ENCODE measurements at places on chromosomes 12 and 14.

DNA sequence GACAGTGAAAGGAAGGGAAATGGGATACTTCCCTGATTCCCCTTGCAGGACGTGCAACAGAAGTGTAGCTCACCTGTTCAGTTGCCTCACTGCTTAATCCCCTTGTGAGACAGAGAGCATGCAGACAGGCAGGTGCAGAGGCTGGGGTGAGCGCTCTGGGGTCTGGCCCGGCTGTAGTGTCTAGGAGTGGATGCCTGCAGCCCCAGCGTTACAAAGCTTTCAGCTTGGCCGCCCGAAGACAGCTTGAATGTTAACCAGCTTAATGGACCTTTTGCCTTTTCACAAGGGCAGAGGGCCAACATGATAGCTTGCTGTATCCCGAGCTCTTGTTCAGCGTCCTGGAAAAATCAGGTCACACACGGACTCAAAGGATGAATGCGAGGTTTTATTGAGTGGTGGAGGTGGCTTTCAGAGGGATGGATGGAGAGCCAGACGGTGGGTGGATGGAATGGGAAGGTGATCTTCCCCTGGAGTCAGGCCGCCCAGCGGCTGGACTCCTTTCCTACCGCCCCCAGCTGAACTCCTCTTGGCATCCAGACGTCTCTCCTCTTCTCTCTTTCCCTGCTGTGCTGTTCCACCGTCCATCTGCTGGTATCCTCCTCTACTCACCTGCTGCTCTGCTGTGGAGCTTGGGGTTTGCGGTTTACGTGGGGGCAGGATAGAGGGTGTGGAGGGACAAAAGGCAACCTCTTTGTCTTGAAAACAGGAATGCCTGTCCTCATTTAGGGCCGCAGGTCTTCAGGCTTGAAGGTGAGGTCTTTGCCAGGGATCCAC, 86.2 kb upstream of the RESF1 start:
- no peak for DNase-seq

DNA sequence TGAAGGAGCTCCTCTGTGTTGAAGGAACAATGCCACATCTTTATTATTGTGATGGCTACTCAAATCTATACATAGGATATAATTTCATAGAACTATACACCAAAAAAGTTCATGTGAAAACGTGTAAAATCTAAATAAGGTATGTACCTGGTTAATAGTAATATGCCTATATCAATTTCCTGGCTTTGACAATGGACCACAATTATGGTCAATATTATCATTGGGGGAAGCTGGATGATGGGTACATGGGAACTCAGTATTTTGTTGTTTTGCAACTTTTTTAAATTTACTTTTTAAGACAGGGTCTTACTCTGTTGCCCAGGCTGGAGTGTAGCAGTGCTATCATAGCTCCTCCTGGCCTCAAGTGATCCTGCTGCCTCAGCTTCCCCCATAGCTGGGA, 270.7 kb downstream of the TMEM132C start:
- no peak for DNase-seq

DNA sequence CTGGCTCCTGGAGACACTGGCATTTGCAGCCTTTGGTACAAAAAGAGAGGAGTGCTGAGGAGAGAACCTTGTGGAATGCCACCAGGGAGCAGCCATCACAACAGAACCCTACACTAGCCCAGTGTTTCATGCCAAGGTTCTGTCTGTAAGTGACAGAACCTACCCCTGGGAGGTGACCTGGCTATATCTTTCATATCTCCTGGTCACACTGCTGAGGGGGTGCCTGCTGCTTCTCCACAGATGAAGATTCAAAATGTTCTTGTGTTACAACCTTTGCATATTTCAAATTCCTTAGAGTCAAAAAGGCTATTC, 12.7 kb upstream of the EIF4B start:
- no peak for DNase-seq

GRCh38 chr12:124696693-124697476, 129.5 kb upstream of the NCOR2 start:
- no peak for DNase-seq

DNA sequence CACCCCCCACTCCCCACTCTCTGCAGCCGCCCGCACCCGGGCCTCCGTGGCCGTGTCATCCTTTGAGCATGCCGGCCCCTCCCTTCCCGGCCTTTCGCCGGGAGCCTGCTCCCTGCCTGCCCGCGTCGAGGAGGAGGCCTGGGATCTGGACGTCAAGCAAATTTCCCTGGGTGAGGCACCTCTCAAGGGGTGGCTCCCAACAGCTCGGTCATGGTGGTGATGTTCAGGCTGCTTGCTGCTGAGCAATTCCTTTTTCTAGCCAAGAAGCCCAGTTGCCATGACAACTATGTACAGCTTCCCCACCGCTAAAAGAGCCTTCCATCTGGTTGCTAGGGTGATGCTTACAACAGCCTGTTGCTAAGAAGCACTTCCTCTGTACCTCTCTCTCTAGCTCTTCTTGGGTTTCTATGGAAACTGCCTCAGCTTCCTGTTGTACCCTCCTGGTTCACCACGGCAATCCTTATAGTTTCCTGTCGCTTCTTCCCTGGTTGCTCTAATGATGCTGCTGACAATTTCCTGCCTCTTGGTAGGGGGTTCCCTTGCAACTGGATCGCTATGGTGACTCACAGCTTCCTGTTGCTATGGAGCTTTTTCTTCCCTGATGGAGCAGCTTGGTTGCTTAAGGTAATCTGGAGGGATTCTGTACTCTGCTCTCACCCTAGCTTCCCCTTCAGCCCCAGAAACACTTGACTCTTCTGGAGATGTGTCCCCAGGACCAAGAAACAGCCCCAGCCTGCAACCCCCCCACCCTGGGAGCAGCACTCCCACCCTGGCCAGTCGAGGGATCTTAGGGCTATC, 11.0 kb downstream of the ZNF219 start:
- no peak for DNase-seq
